ENCODE measurements at places on chromosomes 3 and 15.

- DNase-seq, result no peak
Observed at GRCh38 chr15:67048281-67049279, 16.8 kb upstream of the SMAD3 start.

GRCh38 chr3:197149528-197149927, 119.9 kb upstream of the MELTF start:
- DNase-seq, result no peak

DNA sequence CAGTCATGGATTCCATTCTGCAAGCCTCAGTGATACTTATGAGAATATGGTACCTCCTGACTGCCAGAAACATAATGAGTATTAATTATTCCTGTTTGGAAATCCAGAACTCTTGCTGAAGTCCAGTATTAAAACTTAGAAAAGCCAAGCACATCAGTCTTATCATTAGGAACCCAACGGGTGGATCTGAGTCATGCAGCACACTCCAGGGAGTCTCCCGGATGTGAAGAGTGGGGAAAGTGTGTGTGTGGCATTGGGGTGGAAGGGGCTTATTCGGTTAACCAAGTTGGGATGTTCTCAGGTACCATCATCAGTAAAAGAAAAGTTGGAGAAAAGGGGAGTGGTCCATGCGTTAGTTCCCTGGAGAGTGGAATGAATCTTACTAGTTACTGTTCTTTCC, 181.1 kb downstream of the PLCL2 start:
- DNase-seq, result no peak

DNA sequence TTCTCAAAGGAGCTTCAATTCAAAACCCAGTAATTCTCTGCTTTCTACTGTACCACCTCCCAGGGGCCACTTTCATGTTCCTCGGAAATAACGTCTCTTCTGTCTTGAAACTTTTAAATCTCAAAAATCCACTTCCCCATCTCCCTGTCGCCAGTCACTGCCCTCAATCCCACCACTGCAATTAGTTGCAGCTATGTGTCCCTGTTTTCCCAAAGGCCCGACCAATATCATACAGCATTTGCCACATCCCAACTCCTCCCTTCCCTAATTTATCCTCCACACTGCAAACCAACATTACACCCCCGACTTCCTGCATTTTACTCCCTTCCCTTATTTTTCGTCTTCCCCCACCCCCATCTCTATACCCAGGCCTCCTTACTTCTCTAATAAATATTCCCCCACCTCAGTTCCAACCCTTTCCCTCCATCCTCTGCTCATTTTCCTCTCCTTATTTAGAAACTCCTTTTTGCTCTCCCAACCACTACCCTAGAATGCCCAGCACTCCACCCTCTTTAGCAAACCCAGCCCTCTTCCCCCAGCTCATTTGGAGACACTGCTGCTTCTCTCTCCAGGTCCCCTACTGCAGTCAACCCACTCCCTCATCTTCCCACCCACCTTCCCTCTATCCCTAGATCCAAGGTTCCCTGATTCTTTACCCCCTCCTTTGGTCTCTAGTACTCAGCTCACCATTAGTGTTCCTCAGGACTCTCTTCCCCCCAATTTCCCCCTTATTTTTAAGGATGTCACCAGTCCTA, 1.1 kb downstream of the NPTN start:
- DNase-seq, result peak; percentile 29
